ENCODE measurements at places on chromosomes 6 and 20.

- DNase-seq, result no peak
Observed at GRCh38 chr6:31947070-31947675, 1.3 kb downstream of the CFB start.

GRCh38 chr20:37102571-37102970 lies 6.8 kb upstream of the RBL1 start:
- DNase-seq, result no peak

- DNase-seq, result no peak
Observed at GRCh38 chr20:62241506-62241905, 3.2 kb downstream of the OSBPL2 start.

DNA sequence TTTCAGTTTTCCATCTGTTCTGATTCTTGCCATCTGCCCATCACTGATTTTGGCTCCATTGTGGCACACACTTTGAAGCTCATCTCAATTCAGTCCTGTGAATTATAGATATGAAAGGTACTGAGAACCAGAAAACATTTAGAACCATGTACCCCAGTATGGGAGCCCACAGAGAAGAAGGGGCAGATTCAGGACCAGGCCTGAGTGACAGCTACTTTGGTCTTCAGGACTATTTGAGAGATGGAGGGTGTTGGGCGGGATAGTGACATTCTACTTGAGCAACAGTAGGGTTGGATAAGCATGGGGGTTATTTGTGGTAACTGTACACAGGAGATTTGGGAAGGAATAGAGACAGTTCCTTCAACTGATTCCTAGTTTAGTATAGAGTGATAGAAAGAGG lies 259.2 kb upstream of the MANEA start:
- no peak for DNase-seq

GRCh38 chr6:11616200-11616611 lies 78.7 kb downstream of the TMEM170B start:
- DNase-seq, result no peak

DNA sequence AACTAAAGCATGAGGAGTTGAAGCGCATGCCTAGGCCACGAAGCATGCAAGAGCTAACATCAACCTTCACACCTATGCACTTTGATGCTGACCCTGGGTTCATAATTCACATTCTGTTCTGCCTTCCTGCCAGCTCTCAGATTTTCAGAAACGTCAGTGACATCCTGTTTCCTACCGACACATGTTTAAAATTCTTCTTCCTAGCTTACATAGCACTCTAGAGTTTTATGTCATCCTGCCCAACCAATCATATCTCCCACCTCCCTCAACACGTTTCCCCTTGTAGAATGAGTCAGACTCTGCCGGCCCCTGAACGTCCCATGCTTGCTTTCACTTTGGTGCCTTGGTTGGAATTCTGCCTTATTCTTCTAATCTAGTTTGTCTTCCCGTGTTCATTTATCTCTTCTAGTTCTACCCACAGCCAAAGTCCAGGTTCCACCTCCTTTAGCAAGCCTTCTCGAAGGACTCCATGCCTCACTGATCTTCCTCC lies 97.2 kb upstream of the MAP7 start:
- DNase-seq, result peak; percentile 72

All from activated CD4-positive, alpha-beta memory T cell treated with anti-CD3 and anti-CD28 coated beads for 36 hours (primary cell).